Stimulated activated CD8-positive, alpha-beta memory T cell treated with anti-CD3 and anti-CD28 coated beads, Interleukin-4, amount 100 ng/mL, for 4 hours (primary cell): ENCODE measurements at places on chromosomes 5 and 9.

- no peak for DNase-seq
These were observed 1.6 kb upstream of the BRINP1 start for GRCh38 chr9:119370816-119371215.

DNA sequence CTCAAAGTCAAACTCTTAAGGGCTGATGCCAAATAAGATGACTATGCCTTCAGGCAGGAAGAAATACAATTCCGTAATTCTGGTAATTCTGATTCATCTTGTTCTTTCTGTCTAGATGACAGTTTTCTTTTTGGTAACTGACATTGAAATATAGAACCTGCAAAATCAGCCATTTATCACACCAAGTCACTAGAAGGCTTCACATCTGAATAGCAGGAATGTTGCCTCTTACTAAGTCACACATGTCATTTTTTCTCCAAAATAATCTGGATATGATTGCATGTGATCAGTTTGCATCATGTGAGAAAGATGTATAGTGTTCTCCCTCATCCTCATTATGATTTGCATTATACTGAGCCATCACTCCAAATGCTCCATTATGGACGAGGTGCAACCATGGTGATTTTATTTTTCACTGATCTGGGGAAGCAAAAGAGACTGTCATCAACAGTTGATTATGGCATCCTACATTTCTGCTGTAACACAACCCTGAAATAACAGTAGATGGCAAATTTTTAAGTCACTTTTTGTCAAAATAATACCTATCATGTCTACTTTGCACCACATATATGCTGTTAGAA lies 69.0 kb downstream of the HCN1 start:
- no peak for DNase-seq

DNA sequence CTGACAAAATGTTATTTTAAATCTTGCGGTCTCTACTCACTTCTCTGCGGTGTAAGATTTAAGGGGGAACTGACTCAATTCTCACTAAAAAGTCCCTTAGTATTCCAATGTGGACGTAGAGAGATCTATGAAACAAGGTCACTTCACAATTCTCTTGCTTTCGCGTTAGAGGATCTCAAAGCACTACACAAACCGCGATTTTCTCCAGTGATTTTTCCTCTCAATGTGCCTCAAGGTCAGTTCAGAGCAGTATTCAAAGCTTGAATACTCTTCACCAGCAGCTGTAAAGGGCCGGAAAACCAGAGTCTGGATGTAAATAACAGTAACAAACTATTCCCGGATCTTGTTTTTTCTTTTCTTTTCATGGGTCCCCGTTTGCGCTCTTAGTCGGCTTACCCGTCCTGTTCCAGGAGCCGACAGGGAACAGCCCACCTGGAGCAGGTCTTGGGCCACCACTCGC lies 128.2 kb downstream of the TMEM161B start:
- no peak for DNase-seq

DNA sequence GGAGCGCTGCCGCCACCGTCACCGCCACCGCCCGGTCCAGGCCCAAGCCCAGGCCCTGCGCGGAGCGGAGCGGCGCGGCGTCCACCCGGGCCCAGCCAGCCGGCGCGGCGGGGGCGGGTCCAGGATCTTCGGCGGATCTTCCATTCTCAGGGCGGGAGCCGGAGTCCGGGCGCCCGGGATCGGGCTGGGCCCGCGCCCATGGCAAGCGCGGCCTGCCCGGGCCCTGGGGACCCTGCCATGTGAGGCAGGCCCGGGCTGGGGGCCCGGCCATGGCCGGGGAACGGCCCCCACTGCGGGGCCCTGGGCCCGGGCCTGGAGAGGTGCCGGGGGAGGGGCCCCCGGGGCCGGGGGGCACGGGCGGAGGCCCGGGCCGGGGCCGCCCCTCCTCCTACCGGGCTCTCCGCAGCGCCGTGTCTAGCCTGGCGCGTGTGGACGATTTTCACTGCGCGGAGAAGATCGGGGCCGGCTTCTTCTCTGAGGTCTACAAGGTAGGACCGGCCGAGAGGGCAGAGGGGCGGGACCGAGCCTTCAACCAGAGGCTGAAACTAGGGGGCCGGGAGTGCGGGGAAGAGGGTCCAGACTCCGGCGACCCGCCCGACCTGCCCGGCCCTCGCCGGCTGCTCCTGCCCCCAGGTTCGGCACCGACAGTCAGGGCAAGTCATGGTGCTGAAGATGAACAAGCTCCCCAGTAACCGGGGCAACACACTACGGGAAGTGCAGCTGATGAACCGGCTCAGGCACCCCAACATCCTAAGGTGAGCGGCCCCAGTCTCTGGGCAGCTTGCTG lies 482 bp downstream of the TESK1 start:
- no peak for DNase-seq

GRCh38 chr9:84710701-84711397 lies 41.3 kb downstream of the NTRK2 start:
- no peak for DNase-seq

DNA sequence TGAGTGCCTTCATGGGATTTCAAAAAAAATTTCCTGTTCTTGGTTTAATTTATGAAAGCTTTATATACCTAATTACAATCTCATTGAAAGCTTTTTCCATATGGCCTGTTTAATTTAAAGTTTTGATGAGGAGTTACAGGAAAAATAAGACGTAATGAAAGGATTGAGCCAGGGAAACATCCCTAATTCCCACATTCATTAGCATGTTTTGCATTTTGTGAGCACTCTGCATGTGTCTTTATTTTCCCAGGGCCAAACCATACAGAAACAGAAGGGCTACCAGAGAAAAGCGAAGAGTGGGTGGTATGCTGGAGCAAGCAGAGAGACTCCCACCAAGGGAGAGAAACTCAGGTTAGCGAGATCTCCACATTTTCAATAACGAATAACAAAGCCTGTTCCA lies 20.3 kb upstream of the LECT2 start:
- DNase-seq, result no peak

- no peak for DNase-seq
These were observed 58.8 kb upstream of the ERCC6L2 start for GRCh38 chr9:95816716-95817115.

- DNase-seq, result no peak
These were observed 163.6 kb downstream of the SREK1 start for GRCh38 chr5:66307647-66308241.

- DNase-seq, result no peak
These were observed 79.9 kb downstream of the ACER2 start for GRCh38 chr9:19488721-19489120.

GRCh38 chr5:119406551-119407110 lies 45.7 kb upstream of the HSD17B4 start:
- DNase-seq, result no peak

DNA sequence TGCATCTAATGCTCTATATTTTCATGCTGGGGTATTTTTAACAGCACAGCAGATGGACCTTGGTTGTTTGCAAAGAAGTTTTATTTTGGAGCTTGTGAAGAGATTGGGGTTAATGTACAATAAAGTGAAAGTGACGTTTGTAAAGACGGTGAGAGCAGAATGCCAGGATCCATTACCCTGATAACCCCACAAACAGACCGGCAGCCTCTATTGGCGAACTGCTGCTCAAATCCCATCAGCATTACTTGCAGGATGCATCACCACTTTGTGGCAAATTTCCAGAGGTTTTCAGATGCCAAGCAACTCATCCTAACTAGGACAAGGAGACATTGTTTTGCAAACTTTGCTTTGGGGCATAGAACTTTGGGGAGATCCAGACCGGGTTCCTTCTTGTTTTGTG lies 383.3 kb upstream of the ZNF462 start:
- no peak for DNase-seq

DNA sequence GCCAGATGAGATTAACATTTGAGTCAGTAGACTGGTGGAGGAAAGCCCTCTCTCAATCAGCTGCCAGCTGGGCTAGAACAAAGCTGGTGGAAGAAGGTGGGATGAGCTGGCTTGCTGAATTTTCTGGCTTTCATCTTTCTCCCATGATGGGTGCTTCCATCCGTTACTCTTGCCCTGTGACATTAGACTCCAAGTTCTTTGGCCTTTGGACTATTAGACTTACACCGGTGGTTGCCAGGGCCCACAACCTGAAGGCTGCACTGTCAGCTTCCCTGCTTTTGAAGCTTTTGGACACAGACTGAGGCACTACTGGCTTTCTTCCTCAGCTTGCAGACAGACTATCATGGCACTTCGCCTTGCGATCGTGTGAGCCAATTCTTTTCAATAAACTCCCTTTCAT lies 642.7 kb downstream of the TAF11L14 start:
- no peak for DNase-seq

- no peak for DNase-seq
These were observed 20.2 kb downstream of the ZNF474 start for GRCh38 chr5:122149321-122150090.

DNA sequence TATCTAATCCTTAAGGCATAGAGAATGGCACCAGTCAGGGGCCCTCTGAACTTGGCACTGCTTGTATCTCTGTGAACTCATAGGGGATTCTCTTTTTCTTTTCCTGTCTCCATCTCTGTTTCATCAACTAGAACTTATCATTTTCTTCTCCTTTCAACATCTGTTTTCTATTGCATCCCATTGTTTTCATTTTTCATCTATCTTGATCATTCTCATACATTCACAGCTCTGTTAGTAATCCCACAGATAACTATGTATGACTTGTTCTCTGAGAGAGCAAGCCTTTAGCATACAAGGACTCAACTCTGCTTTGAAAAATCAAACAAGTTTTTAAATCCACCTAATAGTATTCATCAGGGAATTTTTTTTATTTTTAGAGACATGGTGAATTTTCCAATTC lies 264.3 kb downstream of the ARRDC3 start:
- no peak for DNase-seq

GRCh38 chr9:20402273-20402875 lies 219.9 kb downstream of the MLLT3 start:
- DNase-seq, result no peak
